COLO829 (cell line): ENCODE measurements at places on chromosomes 12 and 14.
A peak's percentile ranks its signal among the peaks of the same experiment; 100 is the strongest.

DNA sequence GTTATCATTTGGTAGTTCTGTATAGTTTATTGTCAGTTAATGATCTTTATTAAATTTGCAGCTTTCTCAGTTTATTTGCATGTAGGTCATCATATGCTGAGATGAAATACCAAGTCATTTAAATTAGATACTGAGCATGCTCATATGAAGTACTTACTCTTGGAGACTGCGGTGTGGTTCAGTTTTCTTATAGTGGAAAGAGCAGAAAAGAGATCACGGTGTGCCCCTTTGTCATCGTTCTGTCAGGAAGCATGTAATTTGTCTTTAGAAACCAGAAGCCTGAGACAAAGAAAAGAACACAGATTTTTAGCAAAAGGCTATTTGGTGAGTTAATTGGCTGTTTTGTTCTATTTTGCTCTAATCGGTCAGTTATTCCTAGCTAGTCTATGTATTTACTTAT, 75.6 kb downstream of the PLEKHA5 start:
- no peak for DNase-seq

DNA sequence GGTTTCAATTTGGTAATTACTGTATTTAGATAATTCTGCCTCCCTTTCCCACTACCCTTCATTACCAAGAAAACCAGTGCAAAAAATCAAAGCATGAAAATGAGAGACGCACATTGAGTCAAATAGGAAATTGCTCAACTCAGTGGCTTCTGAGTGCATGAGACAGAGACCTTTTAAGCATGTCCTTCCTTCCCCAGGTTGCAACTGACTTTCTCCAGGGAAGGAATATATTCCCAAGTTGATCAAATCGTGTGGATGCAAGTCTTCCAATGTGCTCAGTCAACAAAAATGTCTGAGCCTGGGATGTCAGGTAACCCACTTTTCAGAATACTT, 12.9 kb downstream of the BMP4 start:
- DNase-seq: no peak

- peak; percentile 85 for DNase-seq
Measured at GRCh38 chr14:87805315-87805723, 187.7 kb downstream of the GALC start.

- DNase-seq: peak; percentile 89
Measured at GRCh38 chr12:5096241-5096924, 52.7 kb downstream of the KCNA5 start.

DNA sequence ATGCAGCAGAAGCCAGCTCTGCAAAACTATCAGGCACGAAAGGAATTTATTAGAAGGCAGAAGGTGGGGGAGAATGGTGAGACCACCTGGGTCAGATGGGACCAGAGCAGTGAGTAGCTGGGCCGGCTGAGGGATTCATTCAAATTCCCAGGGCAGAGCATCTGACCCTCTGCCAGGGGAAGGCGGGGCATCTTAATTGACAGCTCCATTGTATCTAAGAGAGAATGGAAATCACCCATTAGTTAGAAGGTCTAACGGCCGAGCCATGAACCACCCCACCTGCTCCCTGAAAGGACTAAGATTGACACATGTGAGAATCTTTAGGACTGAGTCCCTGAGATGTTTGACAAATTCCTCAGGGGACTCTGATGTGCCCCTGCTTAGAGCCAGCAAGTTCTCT, 83.7 kb downstream of the PHETA1 start:
- DNase-seq: no peak

- peak; percentile 46 for DNase-seq
Measured at GRCh38 chr14:56333359-56334292, 215.4 kb downstream of the PELI2 start.

DNA sequence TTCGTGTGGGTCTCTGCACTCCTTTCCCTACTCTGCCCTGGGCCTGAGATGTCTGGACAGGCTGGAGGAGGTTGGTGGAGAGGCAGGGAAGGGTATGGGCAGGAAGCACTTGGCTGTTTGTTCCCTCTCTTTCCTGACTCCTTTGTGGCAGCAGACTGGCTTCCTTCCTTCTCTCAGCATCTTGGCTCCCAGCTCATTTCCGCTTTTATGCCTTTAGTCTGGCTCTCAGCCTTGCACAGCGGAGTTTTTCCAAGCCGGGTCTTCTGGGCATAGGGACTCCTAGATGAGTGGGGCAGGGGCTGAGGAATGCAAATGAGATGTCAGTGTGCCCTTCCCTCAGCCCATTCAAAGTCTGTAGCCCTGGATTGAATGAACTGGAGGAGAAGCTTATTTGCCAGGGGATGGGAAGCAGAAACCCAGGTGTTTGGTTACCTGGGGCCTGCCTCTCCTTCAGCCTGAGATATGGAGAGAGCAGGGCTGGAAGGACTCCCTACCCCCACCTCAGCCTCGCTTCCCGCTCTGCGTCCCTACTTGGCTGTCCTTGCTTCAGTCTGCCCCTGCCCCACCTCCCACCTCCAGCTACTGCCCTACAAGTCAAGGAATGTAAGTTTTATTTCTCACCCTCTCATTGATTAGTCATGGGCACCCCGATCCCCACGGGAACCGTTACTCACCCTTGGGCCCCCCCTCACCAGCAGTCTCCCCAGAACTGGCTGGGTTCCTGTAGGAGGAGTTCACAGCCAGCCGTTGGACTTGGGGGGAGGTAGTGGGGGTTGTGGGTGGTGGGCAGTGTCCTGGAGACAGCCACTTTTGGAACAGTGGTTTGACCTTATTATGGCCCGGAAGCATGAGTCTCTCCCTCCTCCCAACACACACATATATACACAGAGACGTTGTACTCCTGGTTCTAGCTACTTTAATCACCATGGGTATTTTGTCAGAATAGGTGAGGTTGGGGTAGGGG, 9.3 kb upstream of the ITGA5 start:
- DNase-seq: peak; percentile 66

DNA sequence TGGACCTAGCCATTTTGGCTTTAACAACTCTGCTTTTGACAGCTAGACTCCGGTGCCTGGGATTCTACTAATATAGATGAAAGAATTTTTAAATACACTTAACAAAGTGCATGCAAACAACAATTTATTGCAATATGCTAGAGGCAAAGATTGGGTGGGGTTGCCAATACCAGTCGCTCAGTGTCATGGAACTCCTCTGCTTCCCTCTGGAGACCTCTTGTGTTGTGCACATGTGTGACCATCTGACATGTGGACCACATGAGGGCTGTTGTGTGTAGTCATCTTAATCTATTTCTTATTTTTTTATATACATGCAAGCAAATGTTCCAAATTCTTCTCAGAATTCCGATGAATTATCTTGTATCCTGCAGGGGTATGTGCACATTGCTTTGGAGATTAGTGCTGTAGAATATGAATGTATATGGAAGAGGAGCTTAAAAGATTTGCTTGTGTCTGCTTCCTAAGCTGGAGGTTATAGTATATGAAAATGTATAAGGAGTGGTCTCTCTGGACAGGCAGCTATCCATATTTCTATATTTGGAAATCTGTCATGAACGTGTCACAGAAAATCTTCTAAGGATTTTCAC, 24.2 kb upstream of the STXBP6 start:
- no peak for DNase-seq

DNA sequence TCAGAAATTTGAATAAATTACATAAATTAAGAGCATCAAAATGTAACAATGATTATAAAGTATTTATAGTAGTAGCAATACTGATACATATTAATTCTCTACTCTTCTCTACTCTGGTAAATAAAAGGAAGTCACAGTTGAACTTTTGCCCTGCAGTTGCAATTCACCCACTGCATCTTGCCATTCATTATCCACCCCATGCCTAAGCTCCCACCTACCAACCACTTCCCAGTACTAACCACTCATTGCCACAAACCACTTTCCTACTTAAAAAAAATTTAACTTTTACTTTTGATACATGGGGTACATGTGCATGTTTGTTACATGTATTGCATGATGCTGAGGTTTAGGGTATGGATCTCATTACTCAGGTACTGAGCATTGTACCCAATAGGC, 174.0 kb downstream of the RASSF9 start:
- no peak for DNase-seq

GRCh38 chr12:105330283-105330930, at the start of gene C12orf75:
Gene C12orf75 (plus strand): TSS chr12:105330691. CDS start chr12:105330892, 201 bp downstream.
- peak; percentile 41 for DNase-seq

GRCh38 chr14:68639000-68639757, 153.7 kb downstream of the ZFP36L1 start:
- no peak for DNase-seq

DNA sequence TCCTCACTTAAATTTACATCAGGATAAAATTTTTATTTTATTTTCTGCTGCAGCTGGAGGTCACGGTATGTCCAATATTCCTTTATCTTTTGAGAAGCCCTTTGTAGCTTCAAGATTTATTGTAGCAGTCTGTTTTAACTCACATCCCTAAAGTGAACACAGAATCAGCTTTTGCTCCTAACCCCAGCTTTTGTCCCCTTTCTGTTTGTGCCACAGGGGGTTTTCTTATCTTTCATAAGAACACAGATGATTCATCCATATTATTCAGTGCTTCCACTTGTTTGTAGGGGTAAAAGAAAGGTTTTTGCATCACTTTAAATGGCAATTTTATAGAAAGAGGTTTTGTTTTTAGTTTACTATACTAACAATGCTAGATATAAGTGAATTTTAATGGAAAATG, 21.8 kb upstream of the PIK3C2G start:
- DNase-seq: no peak

GRCh38 chr12:7131502-7131866, 1.3 kb downstream of the CLSTN3 start:
- DNase-seq: no peak

DNA sequence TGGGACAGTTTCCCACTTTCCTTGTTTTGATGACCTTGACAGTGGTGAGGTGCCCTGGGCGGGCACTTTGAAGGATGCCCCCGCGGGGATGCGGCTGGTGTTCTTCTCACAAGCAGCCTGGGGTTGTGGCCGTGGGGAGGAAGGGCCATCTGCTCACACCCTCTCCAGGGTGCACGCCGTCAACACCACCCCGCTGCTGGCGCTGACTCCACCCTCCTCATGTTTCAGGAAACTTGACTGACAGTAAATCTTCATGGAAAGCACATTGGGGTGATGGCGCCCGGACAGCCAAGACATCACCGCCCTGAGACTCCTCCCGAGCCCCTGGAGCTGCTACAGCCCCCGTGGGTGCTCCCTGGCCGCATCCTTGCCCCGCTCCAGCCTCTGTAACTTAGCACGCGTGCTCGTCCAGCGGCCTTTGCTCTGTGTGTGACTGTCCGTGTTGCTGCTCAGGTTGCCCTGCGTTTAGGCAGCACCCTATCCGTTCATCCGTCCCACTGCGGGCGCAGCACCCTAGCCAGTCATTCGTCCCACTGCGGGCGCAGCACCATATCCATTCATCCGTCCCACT, 150.2 kb upstream of the C14orf180 start:
- no peak for DNase-seq

- DNase-seq: no peak
Measured at GRCh38 chr14:81927070-81927469, 393.4 kb upstream of the SEL1L start.

DNA sequence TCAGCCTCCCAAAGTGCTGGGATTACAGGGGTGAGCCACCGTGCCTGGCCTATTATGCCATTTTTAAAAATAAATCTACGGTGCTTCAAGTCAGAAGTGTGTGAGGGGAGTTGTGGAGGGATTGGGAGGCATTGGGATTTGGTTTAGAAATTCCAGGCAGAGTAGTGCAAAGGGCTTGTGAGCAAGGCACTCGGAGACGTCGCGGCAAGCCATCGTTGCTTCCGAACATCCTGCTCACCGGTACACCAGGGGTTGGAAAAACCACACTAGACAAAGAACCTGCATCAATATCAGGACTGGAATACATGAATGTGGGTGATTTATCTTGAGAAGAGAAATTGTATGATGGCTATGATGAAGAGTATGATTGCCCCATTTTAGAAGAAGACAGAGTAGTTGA, 227.0 kb downstream of the ALG10 start:
- DNase-seq: no peak

GRCh38 chr14:52992236-52992870, 41.5 kb upstream of the FERMT2 start:
- DNase-seq: no peak

DNA sequence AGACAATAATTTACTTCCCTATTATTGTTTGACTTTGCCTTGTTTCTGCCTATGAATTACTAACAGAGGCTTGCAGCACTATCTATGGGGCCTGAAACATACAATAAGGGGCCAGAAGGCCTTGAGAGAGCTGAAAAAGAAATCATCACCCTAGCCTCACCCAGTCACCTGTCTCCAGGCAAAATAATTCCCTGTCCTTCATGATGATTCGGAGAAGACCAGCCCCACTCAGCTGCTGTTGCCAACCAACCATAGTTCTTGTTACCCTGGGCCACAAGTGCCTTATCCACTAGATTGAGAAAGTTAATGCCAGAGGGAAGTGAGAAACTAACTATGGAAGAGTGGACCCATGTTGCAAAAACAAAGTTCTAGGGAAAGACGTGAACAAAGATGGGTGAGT, 97.1 kb downstream of the ARF6 start:
- no peak for DNase-seq

DNA sequence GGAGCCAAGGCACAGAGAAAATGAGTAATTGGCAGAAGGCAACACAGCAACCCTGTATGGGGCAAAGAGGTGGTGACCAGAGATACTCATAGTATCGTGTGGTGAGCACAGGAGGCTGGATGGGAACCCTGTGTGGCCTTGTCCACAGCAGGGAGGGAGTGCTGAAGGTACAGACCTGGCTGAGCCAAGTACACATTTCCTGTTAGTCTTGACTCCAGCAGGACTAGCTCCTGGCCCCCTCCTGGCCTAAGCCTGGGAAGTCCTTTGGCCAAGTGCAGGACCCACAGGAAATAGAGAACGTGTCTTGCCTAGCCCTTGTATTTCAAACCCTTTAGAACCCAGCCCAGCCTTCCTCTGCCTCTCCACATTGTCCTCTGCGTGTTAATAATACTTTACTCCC, 289.8 kb upstream of the PWP1 start:
- DNase-seq: no peak

DNA sequence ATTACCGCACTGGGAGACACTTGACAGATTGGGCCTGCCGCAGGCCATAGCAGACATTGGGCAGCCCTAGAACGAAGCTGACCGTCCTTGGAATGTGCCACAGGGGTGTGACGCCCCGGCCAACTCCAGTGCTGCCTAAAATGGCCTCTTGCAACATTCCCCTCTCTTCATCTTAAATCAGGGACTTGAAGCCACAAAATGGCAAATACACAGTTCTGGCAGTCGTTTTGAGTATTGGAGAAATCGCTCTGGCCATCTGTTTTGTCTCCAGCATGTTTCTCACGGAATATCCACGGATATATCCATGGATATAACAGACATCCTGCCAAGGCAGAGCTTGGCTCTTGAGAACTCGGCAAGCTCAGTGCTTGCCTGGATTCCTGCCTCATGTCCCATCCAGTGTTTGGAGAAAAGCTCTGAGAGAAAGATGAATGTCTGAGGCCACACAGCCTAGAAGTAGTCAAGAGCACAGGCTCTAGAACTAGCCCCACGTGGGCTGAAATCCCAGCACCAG, 158.4 kb downstream of the CHST11 start:
- no peak for DNase-seq

- no peak for DNase-seq
Measured at GRCh38 chr14:104394409-104394851, 185.1 kb upstream of the C14orf180 start.

- no peak for DNase-seq
Measured at GRCh38 chr14:74604157-74604556, 7.9 kb downstream of the LTBP2 start.

GRCh38 chr12:50842637-50843493, at the start of gene TMPRSS12:
Gene TMPRSS12 (plus strand): TSS chr12:50842926. CDS start chr12:50842965, 39 bp downstream.
- DNase-seq: no peak
